Activated T-helper 1 cell treated with Interleukin-2 at 50 U/mL for 16 hours (primary cell): ENCODE measurements at places on chromosomes 2 and 18.

- no peak for DNase-seq
Observed at GRCh38 chr2:153872311-153873051, 759 bp downstream of the GALNT13 start.

GRCh38 chr2:37388074-37388473 lies 43.6 kb downstream of the QPCT start:
- no peak for DNase-seq

DNA sequence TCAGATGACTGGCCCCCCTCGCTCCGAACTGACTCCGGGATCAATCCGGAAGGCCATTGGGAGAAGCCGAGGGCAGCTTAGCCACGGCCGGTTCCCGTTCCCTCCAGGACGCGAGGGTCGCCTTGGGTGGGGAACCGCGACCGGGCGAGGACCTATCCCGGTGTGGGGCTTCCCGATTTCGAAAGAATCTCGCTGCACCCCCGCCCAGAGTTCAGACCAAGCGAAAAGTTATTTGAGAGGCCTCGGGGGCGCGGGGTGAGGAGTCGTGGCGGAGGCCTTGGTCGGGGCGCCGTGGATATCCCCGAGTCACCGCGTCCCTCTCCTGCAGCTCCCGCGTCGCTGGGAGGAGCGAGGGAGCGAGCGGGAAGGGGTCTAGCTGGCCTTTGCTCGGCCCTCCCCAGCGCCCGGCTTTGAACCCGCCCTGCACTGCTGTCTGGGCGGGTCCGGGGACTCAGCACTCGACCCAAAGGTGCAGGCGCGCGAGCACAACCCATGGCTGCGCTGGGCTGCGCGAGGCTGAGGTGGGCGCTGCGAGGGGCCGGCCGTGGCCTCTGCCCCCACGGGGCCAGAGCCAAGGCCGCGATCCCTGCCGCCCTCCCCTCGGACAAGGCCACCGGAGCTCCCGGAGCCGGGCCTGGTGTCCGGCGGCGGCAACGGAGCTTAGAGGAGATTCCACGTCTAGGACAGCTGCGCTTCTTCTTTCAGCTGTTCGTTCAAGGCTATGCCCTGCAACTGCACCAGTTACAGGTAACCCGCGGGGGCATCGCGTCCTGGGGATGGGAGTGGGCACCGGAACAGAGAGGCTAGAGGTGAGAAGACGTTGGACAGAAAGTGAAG lies at the start of gene CYP27A1:
TSS of gene CYP27A1 (plus strand) at position 457 of the 837 bp plus-strand sequence. CDS start at position 493, 36 bp downstream.
- DNase-seq: no peak

GRCh38 chr2:60391649-60392375 lies 161.6 kb downstream of the BCL11A start:
- no peak for DNase-seq

DNA sequence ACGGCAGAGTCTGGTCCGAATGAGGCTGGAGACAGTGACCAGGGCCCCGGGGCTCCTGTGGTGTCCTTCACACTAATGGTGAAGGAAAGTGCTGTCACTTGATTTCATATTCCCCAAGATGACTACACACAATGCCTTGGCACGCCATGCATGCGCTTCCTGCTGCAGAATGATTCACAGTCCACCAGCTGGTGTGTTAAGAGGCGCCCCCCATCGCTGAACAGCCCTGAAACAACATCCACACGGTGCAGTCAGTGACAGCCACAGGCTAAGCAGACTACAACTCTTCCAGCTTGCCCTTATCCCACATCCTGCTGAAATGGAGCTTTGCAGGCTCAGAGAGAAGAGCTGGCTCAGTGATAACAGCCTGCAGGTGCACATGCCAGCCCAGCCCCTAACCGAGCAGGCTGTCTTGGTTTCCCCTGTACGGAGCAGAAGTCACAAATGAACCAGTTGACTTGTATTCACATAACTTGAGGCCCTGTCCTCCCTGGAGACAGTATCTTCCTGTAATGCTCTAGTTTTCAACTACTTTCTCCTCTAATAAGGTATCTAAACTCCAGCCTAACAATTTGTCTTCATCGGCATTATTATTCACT lies 24.3 kb upstream of the CDH20 start:
- DNase-seq: no peak

DNA sequence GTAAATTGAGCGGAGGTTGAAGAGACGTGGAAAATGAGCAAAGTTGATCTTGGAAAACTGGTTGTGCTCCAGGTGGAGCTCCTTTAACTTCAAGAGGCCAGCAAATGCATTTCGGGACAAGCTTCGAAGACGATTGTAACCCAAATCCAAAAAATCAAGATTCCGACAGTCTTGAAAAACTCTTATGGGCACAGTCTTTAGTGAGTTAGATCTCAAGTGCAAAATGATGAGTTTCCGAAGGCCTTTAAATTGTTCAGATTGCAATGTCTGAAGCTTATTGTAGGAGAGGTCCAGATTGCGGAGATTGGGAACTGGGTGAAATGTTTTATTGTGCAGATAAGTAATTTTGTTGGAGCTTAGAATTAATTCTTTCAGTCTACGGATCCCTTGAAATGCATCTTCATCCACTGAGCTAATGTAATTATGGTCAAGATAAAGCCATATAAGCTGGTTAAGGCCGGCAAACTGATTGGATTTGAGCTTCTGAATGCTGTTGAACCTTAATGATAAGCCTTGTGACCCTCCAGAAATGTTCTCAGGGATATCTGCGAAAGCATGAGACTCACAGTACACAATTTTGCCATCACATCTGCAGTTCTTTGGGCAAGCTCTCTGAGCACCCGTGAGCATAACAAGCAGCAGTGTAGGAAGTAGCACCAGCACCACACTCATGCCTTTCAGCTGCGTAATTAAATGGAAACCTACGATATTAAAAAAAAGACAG lies 2.9 kb downstream of the LRRTM4 start:
- no peak for DNase-seq
